Upper lobe of right lung (tissue), 1 donor: ENCODE measurements at places on chromosomes 11 and 22.

GRCh38 chr11:35387111-35387982, 32.0 kb downstream of the SLC1A2 start:
- no peak for DNase-seq

DNA sequence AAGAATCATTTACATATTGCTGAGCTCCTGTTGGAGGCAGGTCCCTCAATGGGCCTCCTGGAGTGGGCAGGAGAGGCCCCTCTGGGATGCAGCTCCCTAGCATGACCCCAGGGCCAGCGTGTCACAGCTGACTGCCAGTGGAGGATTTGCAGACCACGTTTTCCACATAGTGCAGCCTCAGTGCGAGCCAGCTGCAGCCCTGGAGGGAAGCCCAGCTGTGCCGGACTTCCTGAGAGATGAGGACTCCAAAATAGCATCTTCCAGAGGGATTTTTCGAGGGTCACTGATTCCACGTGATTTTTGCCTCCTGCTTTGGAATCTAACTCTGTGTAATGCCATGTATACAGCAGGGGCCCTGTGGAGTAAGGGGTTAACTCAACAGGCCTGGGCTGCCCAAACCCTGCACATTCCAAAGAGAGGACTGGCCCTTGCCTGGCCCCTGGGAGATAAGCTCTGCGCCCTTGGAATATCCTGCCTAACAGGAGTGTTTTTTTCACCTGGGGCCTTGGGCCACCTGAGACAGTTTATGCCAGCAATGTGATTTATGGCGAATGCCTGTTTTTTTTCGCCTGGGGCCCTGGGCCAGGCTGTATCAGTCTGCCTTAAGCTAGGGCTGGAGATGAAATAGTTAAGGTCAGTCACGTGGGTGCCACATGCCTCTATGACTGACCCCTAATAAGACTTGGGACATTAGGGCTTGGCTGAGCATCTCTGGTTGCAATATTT, 47.4 kb downstream of the RPS6KA4 start:
- DNase-seq, result no peak

- DNase-seq, result no peak
Measured at GRCh38 chr22:26281941-26282340, 112.7 kb downstream of the SEZ6L start.

- DNase-seq, result peak; percentile 49
Measured at GRCh38 chr22:50008151-50009040, 4.2 kb downstream of the IL17REL start.

GRCh38 chr22:22450343-22450839, 58.2 kb downstream of the ZNF280B start:
- no peak for DNase-seq

DNA sequence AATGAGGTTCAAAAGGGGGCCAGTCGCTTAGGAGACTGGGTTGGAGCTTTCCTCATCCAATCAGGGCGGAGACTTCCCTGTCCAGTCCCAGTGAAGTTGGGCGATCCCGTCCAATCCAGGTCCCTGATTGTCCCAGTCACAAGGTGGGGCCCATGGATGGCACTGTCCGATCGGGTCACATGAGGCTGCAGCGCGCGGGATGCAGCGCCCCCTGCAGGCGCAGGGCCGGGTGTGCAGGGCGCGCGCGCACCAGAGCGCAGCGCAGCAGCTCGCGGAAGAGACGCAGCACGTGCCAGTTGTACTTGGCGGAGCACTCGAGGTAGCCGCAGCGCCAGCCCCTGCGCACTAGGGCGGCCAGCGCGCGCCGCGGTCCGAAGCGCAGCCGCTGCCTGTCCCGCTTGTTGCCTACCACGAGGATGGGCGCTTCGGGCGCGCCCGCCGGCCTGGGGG, 2.3 kb downstream of the RASL10A start:
- DNase-seq, result peak; percentile 67

DNA sequence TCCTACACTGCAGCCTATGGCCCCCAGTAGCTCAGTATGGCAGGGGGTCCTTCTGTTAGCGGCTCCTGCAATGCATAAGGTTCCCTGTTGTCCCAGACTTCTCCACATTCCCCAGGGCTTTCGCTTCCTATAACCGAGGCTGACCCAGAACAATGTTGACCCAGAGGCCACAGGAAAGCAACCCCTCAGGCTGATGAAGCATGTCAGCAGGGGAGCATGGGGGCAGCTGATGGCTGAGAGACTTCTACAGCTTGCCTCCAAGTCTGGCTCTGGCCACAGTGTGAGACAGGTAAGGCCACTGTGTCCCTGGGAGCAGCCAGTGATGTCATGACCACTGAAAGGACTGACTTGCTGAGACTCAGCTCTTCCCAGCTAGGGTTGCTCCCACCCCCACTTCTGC, 12.5 kb upstream of the PPFIBP2 start:
- no peak for DNase-seq

DNA sequence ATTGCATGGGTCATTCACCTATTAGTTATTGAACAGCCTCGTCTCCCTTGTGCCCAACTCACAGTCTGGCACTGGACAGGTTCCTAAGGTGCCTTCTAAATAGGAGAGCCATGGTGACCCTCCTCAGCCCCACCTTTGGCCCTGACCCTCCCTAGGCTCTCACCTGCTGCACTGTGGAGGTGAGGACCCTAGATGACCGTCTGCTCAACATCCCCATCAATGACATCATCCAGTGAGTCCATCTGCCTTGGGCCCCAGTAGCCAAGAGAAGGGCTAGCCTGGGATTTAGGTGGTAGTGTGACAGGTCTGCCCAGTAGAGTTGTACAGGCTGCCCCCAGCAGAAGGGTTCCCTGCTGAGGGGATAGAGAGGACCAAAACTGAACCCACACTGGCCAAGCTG, 13.6 kb downstream of the UCP2 start:
- no peak for DNase-seq

DNA sequence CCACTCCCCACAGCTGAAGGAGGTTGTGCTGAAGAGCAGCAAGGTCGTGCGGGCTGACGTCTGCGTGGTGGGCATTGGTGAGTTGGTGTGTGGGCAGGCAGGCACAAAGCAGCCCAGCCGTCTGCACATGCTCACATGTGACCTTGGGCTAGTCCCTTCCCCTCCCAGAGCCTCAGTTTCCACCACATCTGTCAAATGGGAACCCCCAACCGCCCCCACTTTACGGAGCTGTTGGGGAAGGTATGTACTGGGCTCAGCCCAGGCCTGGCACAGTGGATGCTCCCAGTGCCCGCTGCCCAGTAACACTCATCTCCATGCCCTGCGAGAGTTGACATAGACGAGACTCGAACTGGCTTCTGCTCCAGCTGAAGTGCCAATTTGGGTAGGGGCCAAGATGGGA, 5.1 kb upstream of the LZTR1 start:
- DNase-seq, result no peak

GRCh38 chr11:111460856-111461255, 51.3 kb downstream of the BTG4 start:
- no peak for DNase-seq

GRCh38 chr11:67776852-67777520, 102.6 kb upstream of the ALDH3B2 start:
- DNase-seq, result no peak

DNA sequence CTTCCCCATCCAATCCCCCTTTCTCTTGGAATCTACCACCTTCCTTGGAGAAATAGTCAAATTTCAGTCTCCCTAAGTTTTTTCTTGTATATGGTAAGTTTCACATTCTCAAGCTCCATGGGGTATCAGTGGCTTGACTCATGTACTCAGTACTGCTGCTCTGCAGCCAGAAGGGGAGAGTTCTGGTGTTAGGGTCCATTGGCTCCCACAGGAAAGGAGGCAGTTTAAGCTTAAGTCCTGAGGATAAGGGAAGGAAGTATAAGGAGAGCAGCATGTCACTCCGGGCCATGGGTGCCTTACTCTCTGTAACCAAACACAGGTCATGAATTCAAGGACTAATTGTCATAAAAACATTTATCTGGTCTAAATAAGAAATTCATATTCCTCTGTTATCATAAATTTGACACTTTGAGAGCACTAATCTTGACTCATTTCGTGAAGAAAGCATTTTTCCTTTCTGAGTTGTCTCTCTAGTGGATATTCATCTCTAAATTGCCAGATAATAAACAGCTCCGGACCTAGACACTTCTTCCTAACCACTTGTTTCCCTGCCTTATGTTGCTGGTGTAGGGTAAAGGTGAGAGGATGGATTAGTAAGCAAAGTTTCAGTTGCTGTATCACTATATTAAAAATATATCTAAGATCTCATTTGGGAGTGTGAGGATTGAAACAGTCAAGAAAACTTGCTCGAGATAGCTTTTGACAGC, 20.1 kb upstream of the SORL1 start:
- no peak for DNase-seq

DNA sequence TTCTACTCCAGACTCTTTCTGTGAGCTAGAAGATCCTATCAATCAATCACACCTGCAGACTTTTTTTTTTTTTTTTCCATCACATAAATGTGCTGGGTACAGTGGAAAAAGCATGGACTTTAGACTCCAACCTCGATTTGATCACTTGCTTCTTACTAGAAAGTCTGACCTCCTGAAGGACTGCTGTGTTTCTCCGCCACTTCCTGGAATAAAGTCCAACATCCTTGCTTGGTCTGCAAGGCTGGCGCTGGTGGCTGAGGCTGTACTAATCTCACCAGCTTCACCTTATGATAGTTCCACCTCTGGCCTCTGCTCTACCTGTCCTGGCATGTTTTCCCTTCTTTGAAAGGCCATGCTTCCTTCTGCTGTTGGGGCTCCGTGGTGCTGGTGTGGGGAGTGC, 60.9 kb upstream of the SESN3 start:
- DNase-seq, result no peak

DNA sequence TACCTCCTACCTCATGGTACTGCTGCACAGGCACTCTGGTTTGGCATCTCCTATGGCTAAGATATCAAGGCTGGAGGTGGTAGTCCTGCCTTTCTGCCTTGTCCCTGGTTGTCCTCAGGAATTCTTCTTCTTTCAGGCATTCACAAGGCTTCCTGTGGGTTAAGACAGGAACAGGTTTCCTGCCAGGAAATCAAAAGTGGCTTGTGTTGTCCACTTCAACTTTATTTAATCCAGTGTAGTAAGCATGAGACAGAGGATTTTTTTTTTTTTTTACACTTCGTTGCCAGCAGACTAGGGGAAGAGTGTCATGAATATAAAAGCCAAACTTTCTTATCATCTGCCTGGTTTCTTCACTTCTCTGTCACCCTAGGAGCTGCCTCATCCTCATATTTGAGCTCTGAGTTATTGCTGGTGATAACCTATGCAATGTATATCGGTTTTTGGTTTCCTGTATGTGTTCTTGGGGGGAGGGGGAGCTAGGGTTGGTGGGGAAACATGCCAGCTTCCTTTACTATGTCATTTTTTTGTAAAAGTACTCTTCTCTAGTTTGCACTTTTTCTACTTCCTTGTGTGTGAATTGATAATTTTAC, 50.2 kb downstream of the XKR3 start:
- DNase-seq, result no peak

DNA sequence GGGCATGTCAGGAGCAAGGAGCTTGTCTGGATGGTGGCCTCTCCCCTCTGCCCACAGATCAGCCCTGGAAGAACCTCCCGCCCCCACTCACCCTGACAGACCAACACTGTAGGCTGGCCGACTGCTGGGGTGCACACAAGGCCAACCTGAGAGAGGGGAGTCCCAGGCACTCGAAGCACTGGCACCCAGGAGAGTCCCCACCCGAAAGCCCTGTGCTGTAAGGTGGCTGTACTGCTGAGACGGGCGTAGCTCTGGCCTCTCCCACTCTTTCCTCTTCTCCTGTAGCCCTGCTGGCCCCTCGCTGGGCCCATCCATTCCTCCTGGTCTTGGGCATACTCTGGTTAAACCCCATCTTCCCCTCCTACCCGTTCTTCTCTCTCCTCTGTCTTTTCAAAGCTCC, 39.7 kb downstream of the MYO7A start:
- DNase-seq, result no peak

DNA sequence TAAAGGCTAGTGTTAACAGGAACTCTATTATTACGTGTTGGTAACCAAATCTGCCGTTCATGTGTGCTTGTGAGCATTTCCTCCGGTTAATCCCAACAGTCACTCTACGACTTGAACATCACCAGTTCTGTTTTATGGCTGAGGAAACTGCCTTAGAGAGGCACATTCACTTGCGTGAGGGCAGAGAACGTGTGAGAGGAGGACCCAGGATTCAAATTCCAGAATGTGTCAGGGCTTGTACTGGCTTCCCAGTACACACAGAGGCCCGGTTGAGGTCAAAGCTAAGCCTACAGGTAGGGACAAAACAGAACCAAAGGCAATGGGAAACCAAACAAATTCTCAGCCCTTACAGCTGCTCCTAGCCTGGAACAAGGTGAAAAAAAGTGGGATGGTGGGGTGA, 66.9 kb upstream of the TENM4 start:
- DNase-seq, result no peak

DNA sequence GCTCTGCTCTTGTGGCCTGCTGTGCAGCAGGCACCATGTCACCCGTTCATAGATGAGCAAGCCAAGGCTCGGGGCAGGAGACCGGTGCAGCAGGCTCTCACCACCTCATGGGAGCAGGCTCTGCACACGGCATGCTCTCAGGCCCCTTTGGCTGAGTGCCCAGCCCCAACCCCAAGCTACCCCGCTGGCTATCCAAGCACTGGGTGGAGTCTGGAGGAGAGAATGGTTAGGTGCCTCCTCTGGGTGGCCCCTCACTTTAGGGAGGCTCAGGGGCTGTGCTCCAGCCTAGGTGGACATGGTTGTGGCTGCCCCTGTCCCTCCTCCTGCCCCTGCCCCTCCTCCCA, 199.9 kb downstream of the IGLL1 start:
- no peak for DNase-seq

- no peak for DNase-seq
Measured at GRCh38 chr11:6968816-6969215, 42.6 kb downstream of the ZNF215 start.

- DNase-seq, result no peak
Measured at GRCh38 chr11:129453293-129453721, 77.7 kb downstream of the BARX2 start.

DNA sequence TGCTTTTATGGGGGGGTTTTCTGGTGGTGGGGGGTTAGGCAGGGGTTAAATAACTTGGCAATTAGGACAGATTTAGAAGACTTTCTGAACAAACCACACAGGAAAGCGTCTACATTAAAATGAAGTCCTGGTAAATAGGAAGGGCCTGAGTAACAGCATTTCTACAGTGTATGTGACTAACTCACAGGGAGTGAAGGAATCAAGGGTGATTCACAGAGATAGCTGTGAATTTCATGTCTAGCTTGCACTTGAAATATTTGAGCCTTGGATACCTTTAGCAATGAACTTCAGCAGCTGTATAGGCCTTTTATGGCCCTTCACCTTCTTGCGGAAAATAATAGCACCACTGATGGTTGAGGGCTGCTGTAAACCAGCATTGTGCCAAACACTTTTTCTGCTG, 26.1 kb upstream of the LDHA start:
- DNase-seq, result no peak

DNA sequence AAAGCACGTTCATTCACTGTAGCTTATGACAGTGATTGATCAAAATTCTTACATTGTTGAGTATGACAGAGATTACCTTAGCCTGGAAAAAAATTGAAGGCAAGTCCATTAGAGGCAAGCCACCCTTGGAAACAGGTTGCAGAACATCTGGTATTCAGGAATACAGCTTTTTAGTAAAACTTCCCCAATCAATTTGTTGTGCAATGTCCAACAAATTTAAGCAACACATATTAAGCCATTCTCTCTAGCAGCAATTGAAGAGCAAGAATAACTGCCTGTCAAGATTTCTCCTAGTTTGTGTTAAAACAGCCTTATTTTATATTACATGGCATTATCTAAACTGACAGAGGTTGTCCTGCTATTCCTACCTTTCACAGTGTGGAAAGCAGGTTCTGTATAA, 37.0 kb downstream of the BCL2L13 start:
- DNase-seq, result no peak

GRCh38 chr11:129249923-129250322, 57.8 kb upstream of the ARHGAP32 start:
- DNase-seq, result no peak

GRCh38 chr11:37264060-37264459, 666.0 kb upstream of the RAG2 start:
- DNase-seq, result no peak
